Inflammatory macrophage treated with lipopolysaccharide for 4 hours (primary cell): ENCODE measurements at places on chromosomes 13 and 19.

DNA sequence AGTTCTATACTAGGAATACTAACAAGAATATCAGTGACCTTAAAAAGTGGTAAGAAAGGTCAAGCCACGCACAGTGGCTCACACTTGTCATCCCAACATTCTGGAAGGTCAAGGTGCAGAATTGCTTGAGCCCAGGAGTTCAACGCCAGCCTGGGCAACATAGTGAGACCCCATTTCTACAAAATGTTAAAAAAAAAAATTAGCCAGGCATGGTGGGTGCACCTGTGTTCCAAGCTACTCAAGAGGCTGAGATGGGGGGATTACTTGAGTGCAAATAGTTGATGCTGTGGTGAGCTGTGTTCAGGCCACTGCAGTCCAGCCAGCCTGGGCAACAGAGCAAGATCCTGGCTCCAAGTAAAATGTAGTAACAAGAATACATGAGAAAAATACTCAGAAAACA lies 61.8 kb downstream of the PCDH9 start:
- DNase-seq, result no peak

GRCh38 chr19:19006213-19006612 lies 27.1 kb downstream of the SUGP2 start:
- DNase-seq, result no peak

GRCh38 chr19:39126312-39127187 lies 964 bp downstream of the PAK4 start:
- DNase-seq, result no peak

GRCh38 chr19:18109341-18109732 lies 11.8 kb downstream of the MAST3 start:
- DNase-seq, result no peak

DNA sequence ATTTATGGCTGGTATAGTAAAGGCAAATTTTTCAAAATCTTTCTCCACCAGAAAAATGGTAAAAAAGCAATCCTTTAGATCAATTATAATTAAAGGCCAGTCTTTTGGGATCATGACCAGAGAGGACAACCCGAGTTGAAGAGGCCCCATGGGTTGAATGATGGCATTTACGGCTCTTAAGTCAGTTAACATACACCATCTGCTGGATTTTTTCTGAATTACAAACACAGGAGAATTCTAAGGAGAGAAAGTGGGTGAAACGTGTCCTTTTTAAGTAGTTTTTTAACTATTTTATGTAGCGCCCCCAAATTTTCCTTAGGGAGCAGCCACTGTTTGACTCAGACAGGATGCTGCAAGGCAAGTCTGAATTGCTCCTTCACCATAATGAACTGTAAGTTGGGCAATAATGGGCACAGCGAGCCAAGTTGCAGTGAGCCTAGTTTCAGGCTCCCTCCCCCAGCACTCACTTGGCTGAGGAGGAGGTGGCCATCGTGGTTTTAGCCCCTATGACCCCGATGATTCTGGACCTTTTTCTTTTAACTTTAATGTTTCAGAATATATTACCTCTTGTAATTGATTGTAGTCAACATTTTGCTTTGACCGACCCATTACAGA lies 13.6 kb upstream of the ZNF611 start:
- peak; percentile 37 for DNase-seq

DNA sequence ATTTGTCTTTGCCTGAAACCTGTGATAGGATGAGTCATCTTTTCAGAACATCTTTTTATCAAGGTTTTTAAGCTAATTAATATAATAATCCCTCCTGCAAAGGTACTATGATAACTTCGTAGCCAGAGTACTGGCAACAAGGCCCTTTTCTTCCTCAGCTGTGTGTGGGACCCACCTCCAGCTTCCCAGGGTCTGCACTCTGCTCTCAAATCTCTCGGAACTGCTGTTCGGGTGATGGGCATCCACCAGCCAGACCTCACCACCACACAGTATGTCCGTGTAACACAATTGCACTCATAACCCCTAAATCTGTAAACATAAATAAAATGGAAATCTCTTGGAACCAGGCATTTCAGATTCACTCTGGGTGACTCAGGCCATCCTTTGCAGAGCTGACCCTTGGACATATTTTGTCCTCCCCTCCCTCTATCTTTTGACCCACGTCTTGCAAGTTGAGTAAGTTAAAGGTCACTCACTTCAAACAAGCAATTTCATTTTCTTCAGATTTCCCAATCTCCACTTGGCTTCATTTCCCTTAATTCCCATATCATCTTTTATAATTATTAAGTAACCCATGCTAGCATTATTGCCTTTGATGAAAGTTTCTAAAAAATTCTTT lies 29.5 kb downstream of the COL4A1 start:
- DNase-seq, result no peak

DNA sequence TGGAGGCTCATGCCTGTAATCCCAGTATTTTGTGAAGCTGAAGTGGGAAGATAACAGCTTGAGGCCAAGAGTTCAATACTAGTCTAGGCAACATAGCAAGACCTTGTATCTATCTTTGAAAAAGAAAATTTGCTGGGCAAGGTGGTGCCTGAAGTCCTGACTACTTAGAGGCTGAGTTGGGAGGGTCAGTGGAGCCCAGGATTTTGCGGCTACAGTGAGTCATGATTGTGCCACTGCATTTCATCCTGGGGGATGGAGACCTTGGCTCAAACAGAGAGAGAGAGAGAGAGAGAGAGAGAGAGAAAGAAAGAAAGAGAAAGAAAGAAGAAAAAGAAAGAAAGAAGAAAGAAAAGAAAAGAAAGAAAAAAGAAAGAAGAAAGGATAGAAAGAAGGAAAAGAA lies 1872.3 kb upstream of the PCDH20 start:
- no peak for DNase-seq

DNA sequence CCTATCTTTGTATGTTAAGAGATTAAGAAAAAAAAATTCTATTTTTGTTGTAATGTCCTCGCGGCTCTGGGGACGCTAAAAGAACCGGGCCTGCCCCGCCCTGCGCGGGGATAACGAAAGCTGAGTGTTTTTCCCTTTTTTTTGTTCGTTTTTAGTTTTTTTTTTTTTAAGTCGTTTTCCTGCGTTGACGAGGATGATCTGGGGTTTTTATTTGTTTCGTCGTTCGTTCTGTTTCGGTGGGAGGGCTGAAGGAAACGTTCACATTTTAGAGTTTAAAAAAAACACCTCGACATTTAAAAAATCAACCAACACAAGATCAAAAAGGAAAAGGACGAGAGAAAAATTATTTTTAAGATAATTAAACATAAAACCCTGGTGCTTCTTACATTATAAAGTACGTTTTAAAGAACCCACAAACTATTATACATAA lies 5.6 kb downstream of the LYL1 start:
- DNase-seq, result peak; percentile 73

GRCh38 chr13:104650431-104650830 lies 1584.2 kb upstream of the SLC10A2 start:
- no peak for DNase-seq

- no peak for DNase-seq
Observed at GRCh38 chr13:49300276-49300675, 52.6 kb downstream of the CDADC1 start.

GRCh38 chr19:36891768-36892357 lies 24.2 kb downstream of the ZNF829 start:
- DNase-seq, result no peak

DNA sequence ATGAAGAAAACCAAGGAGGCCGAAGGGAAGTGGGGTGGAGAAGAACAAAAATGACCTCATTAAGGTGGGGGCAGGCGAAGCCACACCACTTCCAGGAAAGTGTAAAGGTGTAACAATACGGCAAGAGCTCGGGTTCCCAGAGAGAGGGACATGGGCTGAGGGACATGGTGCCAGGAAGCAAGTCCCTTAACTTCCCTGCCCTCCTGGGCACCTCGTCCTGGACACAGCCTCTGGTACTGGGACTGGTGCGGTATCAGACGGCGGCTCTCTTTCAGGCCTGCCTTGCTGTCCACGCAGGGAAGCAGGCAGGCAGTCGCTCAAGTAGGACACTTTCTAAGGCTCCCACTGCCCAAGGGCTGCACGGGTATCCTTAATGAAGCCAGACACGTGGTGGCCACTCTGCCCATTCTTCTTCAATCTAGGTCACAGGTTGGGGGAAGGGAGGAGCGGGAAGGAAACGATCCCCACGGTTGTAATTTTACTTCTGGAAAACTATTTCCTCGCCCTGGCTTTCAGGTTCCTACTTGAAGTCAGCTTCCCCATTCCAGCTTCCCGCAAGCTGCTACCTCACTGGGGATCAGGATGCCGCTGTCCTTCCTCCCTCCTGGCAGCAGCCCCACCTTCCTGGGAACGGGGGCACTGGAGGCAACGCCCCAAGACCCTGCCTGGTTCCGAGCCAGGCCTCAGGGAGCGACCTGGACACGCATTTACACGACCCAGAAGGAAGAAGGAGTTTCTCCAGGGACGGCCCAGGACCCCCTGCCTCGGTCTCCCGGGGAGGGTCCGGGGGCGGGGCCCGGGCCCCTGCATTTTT lies 1.2 kb downstream of the AP3D1 start:
- peak; percentile 53 for DNase-seq

DNA sequence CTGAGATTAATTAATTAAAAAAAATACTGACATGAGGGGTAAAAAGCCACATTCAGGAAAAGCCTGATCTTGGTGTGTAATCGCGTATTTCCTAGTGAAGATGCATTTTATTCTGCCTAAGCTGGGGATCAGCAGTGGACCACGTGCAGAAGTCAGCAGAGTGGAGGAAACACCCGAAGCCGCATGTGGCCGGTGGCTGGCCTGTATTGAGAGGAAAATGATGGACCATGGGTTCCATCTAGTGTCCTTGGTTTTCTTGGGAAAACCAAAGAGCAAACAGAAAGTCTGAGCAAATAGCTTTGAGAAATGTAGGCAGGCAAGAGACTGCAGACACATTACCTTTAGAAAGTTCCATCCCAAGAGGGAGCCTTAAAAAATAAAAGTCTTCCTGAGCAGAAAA lies 23.7 kb upstream of the SHISA2 start:
- DNase-seq, result no peak

DNA sequence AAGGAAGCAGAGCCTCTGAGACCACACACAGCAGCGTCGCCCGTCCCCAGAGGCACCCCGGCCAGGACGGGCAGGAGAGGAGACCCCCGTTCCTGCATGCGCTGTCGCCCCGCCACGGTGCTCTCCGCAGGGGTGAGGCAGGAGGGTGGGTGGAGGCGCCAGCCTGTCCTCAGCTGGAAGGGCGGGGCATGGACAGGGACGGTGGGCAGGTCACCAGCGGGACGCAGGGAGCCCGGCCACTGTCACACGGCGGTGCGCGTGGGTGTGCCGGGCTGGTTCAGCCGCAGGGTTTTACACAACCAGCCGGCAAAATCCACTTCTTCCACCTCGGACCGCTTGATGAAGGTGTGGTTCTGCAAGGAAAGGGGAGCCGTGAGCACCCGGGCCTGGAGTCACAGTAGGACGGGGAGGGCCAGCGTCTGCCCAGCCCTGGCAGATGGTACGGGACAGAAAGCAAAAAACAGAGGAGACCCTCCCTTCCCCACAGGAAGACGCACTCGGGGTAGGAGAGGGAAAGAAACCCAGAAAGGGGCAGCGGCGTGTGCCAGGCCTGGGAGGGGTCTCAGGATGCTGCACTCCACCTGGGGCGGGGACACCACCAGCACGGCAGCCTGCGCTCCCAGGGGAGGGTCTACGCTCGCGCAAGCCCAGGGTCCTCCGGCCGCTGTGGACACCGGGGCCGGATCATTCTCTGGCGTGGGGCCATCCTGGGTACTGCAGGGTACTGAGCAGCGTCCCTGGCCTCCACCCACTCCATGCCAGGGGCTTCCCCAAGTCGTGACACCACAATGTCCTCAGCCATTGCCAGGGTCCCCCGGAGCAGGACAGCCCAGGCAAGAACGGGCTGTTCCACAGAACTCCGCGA lies 23.9 kb upstream of the ZBTB7A start:
- DNase-seq, result peak; percentile 40

DNA sequence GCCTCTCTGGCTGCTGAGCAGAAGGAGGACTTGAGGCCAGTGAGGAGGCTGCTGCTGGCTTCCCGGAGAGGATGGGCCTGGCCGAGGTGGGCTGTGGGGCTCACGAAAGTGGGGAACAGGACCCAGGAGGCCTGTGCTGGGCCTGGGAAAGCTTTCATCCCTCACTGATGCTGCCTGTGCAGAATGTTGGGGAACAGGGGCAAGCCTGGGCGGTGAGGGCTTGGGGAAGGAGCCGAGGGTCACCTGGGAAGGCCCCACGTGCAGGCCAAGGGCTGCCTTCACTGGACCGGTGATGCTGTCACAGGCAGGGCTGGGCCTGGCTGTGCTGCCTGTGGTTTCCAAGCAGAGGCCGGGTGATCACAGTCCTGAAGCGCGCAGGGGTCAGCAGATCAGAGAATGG lies 9.4 kb downstream of the AP1M1 start:
- DNase-seq, result no peak

DNA sequence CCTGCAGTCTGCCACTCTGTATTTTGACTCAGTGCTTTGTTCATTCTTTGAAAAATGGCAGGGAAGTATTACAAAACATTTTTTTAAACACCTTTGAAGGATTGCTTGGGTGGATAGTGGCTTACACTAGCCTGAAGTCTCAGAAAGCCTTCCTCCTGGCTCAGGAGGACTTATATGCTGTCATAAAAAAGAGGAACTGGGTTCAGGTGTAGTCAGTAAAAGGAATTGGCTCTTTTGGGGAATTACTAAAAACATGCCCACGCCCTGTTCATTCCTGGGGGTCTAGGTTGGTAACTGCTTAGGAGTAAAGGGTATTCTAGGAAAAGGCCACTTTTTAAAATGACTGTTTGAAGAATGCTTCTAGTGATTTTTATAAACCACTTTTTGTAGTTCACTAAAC lies 186.9 kb downstream of the SHISA2 start:
- no peak for DNase-seq

DNA sequence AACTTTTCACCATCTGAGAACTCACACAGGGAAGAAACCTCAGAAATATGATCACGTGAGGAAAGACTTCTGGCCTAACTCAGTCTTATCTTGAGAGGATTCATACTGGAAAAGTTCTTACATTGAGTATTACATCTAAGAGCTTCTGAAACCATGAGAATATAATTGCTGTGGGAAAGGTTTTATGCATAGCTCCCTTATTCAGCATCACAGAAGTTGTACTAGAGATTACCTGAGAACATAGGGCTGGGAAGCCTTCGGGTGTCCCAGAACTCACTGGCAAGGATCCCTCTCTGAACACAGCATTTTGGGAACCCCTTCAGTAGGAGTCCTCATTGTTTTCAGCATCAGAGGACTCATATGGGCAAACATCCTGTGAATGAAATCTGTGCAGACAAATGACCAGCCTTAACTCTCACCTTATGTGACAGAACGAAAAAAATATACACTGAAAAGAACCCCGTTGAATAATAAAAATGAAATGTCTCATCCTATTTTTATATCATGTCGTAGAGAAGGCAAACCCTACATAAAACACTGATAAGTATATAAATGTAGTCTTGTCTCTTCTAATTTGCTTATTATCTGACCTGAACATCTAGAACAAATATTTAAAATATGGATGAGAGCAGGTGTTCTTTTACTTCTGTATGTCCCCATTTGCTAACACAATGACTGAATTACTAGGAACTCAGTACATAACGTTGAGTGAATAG lies 14.2 kb downstream of the ZNF274 start:
- DNase-seq, result peak; percentile 27

- peak; percentile 70 for DNase-seq
Observed at GRCh38 chr19:41537789-41538188, 38.2 kb upstream of the CEACAM21 start.

- DNase-seq, result peak; percentile 35
Observed at GRCh38 chr19:40549007-40549708, 27.5 kb upstream of the SHKBP1 start.

GRCh38 chr13:38624822-38625221 lies 62.1 kb upstream of the FREM2 start:
- no peak for DNase-seq
